ENCODE measurements at places on chromosomes 7 and 10.

GRCh38 chr10:51171946-51172345 is 97.7 kb downstream of the PRKG1 start:
- DNase-seq, result no peak

DNA sequence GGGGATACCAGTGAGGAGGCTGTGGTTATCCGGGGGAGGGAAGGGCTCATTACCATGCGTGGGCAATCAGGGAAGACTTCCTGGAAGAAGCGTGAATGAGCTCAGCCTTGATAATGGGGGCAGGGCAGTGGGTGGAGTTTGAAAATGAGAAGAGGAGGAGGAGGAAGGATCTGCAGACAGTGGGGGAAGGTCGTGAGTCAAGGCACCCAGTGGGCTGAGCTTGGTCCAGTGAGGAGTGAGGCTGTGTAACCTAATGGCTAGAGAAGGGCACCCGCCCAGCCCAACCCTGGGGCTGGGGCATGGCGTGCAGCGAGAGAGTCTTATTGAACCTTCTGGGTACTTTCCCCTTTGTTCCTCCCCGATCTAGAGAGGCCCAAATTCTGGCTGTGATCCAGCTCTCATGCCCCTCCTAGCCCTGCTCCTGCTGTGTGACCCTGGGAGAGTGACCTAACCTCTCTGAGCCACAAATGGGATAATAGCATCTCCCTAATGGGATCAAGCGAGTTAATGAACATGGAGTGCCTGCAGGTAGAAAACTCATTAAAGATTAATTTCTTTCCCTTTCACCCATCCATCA is 31.5 kb downstream of the CLIP2 start:
- DNase-seq, result no peak

DNA sequence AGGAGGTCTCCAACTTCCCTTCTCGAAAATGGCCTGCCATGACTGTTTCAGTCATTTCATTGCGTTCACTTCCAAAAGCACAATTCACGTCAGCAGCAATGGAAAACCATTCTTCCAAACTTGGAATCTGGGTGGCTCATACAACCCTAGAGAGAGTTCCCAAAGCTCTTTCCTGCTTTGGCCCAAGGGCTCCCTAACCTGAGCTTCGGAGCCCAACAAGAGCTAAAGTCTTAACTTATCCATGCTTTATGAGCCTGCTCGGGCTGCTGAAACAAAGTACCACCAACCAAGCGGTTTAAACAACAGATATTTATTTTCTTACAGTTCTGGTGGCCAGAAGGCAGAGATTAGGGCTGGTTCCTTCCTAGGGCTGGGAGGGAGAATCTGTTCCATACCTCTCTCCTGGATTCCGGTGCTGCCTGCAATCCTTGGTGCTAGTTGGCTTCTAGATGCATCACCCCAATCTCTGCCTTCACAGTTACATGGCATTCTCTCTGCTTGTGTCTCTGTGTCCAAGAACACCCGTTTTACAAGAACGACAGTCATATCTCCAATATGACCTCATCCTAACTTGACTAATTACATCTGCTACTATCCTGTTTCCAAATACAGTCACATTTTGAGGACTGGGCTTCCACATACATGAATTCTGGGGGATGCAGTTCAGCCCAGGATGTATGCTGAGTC is 33.5 kb downstream of the CAMK2B start:
- no peak for DNase-seq

DNA sequence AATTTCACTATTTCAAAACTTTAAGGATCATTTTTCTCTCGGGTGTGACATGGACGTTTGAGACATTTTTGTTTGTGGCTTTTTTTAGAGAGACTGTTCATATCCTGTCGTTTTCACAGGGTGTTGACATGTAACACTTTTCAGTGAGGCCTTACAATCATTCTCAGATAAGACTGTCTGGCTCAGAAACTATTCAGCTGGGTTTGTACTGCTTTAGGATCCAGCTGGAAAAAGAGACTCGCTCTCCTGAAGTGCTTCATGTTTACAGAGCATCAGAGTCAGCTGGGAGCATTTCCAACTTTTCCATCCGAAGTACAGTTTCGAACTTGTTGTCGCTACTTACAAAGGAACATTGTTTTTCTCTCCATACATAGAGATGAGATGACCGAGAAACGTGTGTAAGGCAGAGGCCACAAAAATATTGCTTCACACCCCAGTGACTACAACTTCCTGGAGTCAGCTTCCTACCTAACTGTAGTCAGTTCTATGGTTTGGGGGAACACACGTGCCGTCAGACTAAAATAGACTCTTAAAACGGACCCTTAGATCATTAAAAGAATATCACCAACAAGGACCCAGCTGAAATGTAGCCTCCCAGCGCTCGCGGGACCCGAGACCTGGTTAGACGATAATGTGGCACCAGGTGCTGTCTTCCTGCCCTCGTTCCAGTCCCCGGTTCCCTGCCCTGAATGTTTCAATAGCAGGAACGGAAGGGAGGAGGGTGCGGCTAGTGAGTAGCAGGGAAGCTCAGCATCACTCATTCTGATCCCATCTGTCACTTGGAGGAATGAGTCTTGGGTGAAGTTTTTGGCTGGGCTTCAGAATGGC is 78.0 kb downstream of the MKI67 start:
- DNase-seq, result no peak

- DNase-seq, result no peak
Measured at GRCh38 chr7:116315803-116316202, 105.5 kb downstream of the TES start.

- DNase-seq, result no peak
Measured at GRCh38 chr10:127578259-127578960, 29.3 kb downstream of the NPS start.

GRCh38 chr10:36840788-36841187 is 284.6 kb upstream of the ANKRD30A start:
- DNase-seq, result no peak

DNA sequence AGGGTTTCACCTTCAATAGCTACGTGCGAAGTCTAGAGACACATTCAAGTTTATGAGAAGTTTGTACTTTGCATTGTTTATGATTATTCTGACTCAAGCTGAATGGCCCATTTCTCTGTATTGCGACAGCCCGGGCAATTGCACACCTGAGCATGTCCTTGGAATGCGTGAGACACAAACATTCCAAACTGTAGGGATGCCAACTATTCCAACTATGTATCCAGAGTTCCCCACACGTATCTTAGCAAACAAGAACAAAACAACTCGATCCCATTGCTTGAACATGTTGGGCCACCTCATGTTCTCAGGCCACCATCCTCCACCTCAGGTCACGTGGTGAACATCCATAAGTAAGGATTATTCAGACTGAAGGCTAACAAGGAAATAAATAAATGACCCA is 51.4 kb upstream of the EGFR start:
- DNase-seq, result no peak

DNA sequence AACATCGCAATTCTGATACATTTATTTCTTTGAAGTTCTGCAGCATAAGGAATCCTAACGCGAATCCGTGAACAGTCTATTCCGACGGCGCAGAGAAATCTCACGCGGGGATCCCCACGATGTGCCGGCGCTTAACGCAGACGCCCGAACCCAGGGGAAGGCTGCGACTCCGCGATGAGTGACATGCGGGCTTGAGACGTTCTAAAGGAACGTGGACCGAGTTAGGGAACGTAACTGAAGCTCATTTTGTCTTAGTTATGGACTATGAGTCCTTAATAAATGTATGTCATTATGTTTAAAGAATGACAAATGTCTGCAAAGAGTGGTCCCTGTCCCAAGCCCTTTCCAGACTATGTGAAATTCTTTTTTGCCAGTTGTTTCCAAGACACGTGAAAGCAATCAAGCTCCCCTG is 995 bp upstream of the PARD3 start:
- DNase-seq, result no peak

DNA sequence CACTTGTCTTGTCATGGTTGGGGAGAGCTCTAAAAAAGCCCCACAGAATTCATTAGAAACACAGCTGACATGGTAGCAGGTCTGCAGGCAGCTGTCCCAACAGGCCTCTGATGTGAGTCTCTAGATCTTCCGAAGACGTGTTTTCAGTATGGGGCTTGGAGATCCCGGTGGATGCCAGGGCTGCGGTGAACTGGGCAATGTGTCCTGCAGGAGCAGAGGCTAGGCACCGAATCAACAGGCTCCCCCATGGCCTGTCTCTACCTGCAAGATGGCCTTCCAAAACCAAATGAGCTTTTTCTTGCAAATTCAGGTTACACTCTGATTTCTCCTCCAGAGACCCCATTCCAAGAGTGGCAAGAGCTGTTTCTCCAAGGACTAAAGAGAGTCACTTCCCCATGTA is 2.9 kb downstream of the CPXM2 start:
- no peak for DNase-seq

- no peak for DNase-seq
Measured at GRCh38 chr7:93957767-93958166, 36.2 kb downstream of the GNG11 start.
